ENCODE measurements at places on chromosomes 5 and 9. TPM values are rescaled to one million over a fixed set of nuclear protein-coding genes. Genes with fewer than 3 reads are reported as not detected.

CREBRF gene
- 48.5 TPM for total RNA-seq

FCN2 gene
- not detected for total RNA-seq

HEMGN gene
- total RNA-seq: 21.6 TPM

PLCXD3 gene
- total RNA-seq: 2.1 TPM

PPWD1 gene
- total RNA-seq: 107 TPM

PAPPA gene
- total RNA-seq: 4.6 TPM

PIP5KL1 gene
- total RNA-seq: 9.0 TPM

PCA3 gene
- not detected for total RNA-seq

TNFSF15 gene
- 5.6 TPM for total RNA-seq

INPP5E gene
- total RNA-seq: 8.4 TPM

S1PR3 gene
- 38.7 TPM for total RNA-seq

NAA35 gene
- total RNA-seq: 21.8 TPM

C1QTNF2 gene
- 2.1 TPM for total RNA-seq

YIPF5 gene
- total RNA-seq: 43.2 TPM

EFNA5 gene
- total RNA-seq: 12.4 TPM

HAND1 gene
- 0.21 TPM for total RNA-seq

POC5 gene
- total RNA-seq: 10.7 TPM

PDZD2 gene
- total RNA-seq: 33.5 TPM

ALDOB gene
- 1.1 TPM for total RNA-seq

FAM163B gene
- not detected for total RNA-seq

ELAVL2 gene
- total RNA-seq: not detected

ARSB gene
- total RNA-seq: 17.3 TPM

HTR1A gene
- total RNA-seq: not detected

SLCO6A1 gene
- not detected for total RNA-seq

ZNF366 gene
- 6.0 TPM for total RNA-seq

NRARP gene
- 5.2 TPM for total RNA-seq

GABRA1 gene
- total RNA-seq: 0.20 TPM

FAM174A gene
- 43.1 TPM for total RNA-seq

CDC42SE2 gene
- total RNA-seq: 30.8 TPM

Data from lung (tissue), 17 donors.